Muscle of leg (tissue), 16 donors: ENCODE measurements at places on chromosomes 5 and 9. TPM values are rescaled to one million over a fixed set of nuclear protein-coding genes. Genes with fewer than 3 reads are reported as not detected.

LPAR1 gene
- total RNA-seq: 59.7 TPM

GRCh38 chr5:169744336-169744735 lies 107.3 kb downstream of the DOCK2 start:
- DNase-seq: peak; percentile 16

PTGS1 gene
- 2.7 TPM for total RNA-seq

NUDT2 gene
- 22.5 TPM for total RNA-seq

CHSY3 gene
- 6.3 TPM for total RNA-seq

- DNase-seq: no peak
Observed at GRCh38 chr5:103645816-103646215, 83.2 kb upstream of the NUDT12 start.

S1PR3 gene
- total RNA-seq: 14.7 TPM
